Activated gamma-delta T cell treated with Interleukin-2 at 50 U/mL for 16 hours (primary cell): ENCODE measurements at places on chromosomes 13 and 19.

DNA sequence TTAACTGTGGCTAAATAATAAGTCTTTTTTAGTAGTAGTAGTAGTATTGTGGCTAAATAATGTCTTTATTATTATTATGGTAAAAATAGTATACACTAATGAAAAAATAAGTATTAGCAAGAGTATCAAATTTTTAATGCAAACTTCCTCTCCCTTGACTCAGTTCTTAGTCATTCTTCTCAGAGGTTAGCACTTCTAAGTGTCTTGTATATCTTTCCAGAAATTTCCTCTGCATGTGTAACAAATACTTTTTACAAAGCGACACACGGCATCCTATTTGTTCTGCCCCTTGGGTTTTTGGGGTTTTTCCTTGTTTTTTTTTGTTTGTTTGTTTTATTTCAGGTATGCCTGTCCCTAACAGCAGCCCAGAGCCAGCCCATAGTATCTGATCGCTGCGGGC is 20.9 kb downstream of the SIN3B start:
- DNase-seq, result no peak

DNA sequence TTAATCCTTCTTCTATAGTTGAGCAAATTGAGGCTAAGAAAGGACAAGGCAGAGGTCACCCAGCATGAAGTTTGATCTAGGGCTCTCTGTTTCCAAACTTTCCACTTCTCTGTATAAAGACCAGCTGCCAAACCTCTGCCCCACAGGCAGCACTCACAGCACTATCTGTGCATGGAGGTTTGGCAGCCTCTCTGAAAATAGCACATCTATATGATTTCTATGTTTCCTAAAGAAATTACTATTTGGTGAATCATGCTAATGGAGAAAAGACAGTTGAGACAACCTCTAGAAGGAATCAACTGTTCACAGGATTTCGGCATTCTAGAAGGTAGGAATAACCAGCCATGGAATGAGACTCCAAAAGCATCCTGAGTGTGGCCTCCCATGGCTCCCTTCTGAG is 554.5 kb downstream of the IRS2 start:
- DNase-seq, result no peak

GRCh38 chr19:39692166-39692565 is 12.1 kb upstream of the LGALS14 start:
- DNase-seq, result no peak

DNA sequence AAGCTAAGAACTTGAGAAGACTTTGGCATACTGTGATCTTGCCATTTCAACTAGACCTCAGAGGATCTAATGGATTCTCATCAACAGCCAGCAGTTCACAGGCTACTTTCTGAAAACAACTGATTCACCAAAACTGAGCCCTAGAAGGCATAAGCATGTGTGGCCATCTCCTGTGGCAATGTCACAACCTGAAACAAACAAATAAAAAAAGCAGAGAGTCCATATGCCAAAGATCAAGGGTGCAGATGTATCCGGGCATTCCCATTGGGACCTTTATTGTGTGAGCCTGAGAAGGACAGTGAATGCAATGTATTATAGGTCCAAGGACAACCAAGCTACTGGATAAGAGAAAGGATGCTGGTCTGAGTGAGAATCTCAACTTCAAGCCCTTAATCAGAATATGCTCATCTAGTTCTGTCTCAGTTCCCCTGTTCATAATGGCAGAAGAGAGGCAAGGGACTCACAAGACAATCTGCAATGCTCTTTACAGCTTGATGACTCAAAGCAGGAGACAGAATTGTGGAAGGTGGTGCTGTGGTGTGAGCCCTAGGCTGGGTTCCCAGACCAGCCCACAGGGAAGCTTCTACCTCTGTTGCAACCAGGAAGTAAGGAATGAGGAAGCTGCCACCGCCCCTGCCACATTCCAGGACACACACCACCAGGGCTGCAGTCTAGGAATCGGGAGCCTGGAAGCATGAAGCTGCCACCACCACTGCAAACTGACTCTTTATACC is 133.7 kb downstream of the RAP2A start:
- DNase-seq, result no peak

DNA sequence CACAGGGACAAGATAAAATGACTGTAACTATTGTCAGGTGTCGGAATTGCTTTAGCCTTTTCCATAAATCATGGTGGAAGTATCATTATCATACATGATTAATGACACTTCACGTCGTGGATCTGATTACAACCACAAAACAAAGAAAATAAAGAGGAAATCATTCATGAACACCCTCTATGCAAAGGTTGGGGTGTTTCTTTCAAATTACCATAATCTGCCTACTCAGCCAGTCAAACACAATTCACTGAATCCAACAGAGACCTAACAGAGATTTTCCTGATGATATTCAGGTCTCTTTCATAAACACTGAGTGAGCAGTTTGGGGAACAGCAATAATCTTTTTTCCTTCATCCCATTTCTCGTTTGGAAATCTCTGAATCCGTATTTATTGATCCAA is 625.6 kb downstream of the DCT start:
- DNase-seq, result no peak

GRCh38 chr19:10923260-10924112 is 5.0 kb downstream of the YIPF2 start:
- DNase-seq, result no peak

- DNase-seq, result no peak
Observed at GRCh38 chr19:17242431-17243208, 3.1 kb downstream of the NR2F6 start.

- no peak for DNase-seq
Observed at GRCh38 chr13:29706923-29707322, 111.4 kb upstream of the SLC7A1 start.

- no peak for DNase-seq
Observed at GRCh38 chr19:45526143-45526542, 18.9 kb downstream of the VASP start.

GRCh38 chr19:12859546-12859945 is 21.2 kb downstream of the MAST1 start:
- no peak for DNase-seq

DNA sequence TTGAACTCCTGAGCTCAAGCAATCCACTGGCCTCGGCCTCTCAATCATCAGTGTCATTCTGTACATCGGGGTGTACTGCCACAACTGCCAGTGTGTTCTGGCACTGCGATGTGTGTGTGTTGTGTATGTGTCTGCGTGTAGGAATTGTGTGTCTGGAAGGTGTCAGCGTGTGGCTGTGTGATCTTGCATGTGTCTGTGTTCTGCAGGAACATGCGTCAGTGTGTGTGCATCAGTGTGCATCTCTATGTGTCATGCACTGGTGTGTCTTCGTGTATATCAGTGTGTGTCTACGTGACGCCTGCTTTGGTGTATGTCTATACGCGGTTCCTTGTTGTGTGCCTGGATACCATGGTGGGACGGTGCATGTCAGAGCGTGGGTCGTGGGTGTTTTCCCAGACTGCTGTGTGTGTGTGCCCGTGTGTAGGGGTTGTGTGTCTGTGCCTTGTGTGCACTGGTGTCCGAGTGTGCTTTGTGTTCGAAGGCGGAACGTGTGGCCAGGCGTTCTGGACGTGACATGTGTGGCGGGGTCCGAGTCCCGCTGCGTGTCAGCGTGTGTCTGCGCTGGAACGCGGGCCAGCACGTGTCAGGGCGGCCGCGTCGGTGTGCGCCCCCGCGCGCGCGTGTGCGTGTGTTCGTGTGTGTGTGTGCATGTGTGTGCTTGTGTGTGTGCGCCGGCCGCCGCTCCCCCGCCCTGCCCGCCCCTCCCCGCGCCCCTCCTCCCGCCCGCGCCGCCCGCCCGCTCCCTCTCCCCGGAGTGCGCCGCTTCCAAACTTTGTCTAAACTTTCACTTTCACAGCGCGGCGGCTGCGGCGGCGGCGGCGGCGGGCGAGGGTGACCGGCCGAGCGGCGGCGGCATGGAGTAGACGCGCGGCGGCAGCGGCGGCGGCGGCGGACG is at the start of gene NFIX:
TSS of gene NFIX (plus strand) at position 775 of the 895 bp plus-strand sequence. CDS start 363 bp downstream, outside the sequence.
- peak; percentile 41 for DNase-seq

DNA sequence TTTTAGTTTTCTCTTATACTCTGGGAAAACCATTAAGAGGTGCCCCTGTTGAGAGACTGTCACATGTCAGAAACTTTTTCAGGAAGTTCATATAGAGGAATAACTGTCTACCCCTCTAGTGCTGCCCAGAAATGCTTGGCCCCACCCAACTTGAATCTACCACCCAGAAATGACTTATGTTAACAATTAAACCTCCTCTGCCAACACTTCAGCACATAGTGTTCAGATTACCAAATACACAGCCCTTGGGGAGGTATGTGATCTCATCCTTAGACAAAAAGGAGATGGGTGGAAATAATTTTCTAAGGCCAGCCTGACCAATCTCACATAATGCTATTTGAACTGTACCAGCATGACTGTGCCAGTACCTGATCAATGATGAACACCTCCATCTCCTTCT is 35.6 kb downstream of the CCDC169 start:
- no peak for DNase-seq

DNA sequence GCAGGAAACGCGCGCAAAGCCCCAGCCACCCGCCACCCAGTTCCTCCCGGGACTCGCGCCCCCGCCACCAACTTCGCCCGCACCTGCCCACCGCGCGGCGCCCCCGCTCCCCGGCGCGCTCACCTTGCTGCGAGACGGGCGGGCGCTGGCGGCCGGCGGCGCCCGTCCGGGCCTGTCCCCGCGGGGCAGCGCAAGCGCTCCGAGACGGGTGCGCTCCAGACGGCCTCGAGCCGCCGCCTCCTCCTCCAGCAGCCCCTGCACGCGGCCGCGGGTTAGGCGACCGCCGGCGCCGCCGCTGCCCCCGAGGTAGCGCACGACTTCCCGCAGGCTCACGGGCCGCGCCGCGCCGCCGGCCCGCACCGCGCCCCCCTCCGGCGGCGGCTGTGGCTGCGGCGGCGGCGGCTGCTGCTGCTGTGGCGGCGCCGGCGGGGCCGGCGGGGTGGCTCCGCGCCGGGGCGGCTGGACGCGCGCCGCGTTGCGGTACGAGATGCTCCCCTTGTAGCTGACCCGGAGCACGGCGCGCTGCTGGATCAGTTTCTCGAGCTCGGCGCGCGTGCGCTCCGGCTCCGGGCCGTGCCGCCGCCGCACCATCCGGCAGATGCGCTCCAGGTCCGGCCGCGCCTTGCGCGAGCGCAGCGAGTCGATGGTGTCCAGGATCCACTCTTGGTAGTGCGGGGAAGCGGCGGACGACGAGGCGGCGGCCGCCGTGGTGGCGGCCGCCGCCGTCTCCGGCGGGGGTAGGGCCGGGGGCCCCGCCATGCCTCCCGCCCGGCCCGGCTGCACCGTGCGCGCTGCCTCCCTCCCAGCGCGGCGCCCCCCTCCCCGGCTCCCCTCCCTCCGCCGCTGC is 666 bp downstream of the SAMD1 start:
- DNase-seq, result peak; percentile 36

- no peak for DNase-seq
Observed at GRCh38 chr13:48819899-48820298, 155.8 kb upstream of the FNDC3A start.

DNA sequence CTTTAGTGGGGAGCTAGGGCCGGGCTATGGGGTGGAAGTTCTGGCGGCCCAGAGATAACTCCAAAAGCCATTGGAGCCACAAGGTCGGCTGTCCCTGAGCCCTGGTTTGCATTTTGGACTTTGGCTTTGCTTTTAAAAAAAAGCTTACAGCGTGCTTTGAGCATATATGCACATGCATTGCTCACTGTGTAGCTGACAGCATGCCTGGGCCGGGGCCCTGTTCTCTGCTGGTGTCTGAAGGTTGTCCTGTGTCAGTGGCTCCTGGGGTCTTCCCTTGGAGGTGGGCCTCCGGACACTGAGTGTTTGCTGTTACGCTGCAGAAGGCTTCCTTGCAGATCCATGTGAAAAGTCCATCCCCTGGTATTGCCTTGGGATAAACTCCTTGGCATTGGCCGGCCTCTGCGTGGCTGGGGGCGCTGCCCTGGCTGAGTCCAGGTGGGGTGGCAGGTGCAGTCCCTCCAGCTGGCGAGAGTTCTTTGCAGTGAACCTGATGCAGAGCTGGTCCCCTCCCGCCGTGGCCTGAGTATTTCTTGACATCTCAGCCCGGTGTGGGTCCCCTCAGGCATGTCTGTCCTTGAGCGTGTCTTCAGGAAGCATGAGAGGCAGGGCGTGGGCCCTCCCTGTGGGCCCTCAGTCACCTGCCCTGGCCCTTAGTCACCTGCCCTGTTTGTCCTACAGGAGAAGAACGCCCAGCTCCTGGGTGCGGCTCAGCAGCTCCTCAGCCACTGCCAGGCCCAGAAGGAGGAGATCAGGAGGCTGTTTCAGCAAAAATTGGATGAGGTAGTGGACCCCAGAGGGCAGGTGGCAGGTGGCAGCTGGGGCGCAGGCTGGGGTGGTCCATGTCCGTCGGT is 23.0 kb downstream of the PLEKHJ1 start:
- DNase-seq, result no peak

- DNase-seq, result no peak
Observed at GRCh38 chr19:47435196-47435595, 15.9 kb upstream of the MEIS3 start.

- no peak for DNase-seq
Observed at GRCh38 chr13:25468325-25469168, 96.8 kb downstream of the ATP8A2 start.

DNA sequence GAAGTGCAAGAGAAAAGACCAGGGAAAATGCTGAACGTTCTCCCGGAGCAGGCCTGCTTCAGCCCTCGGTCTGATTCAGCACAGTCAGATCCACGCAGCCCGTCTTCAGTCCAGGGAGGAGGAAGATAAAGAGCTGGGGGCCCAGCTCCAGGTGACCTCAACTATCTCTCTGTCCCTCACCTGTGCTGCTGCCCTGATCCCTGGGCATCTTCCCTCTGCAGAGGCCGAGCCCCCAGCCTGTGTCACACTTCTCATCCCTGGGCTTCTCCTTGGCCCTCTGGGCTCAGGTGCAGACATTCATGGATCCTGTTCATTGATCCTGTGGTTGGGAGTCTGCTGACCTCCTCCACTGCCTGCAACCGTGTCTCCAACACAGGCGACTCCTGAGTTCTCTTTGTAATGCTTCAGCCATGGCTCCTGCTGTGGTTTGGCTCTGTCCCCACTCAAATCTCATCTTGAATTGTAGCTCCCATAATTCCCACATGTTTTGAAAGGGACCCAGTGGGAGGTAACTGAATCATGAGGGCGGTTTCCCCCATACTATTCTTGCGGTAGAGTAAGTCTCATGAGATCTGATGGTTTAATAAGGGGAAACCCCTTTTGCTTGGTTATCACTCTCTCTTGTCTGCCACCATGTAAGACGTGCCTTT is 27.9 kb downstream of the COL4A2 start:
- DNase-seq, result no peak

DNA sequence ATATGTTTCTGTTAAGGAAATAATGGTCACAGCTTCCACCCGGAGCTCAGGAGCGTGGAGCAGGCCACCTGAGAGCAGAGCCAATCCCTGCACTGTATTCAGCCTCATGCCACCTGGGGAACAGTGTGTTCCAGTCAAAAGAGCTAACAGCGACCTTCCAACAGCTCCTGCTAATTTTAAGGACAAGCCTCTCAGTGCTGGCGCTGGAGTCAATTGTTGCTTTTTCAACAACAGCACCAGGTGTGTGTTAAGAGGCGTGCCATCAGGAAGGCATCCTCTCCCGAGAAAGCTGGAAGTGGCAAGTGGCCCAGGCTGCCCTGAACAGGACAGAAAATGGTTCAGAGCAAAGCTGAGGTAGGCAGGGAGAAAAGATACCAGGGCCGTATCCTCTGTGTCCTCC is 102.0 kb downstream of the CACNA1A start:
- no peak for DNase-seq
